ENCODE measurements at places on chromosomes 13 and 19. TPM values are rescaled to one million over a fixed set of nuclear protein-coding genes. Genes with fewer than 3 reads are reported as not detected.

CTU1 gene
- total RNA-seq: 7.9 TPM

GJB6 gene
- total RNA-seq: 28.6 TPM

MYH14 gene
- total RNA-seq: 52.3 TPM

GRCh38 chr19:53909471-53910169, 542 bp downstream of the CACNG7 start:
- no peak overlapping the region for H3K27ac ChIP-seq
- DNase-seq: no peak
- no peaks in the 10 kb centered on the region for H3K36me3 ChIP-seq
- peaks cover 16% of the 10 kb centered on the region for H3K4me1 ChIP-seq

GRCh38 chr19:9205501-9206113, 13.8 kb downstream of the OR7D4 start:
- peak overlapping the region; percentile 10 for H3K4me3 ChIP-seq
- no peaks in the 10 kb centered on the region for H3K27me3 ChIP-seq
- peak; percentile 64 for DNase-seq
- H3K4me1 ChIP-seq: no peaks in the 10 kb centered on the region
- H3K27ac ChIP-seq: no peak overlapping the region

- no peak overlapping the region for H3K4me3 ChIP-seq
- H3K27ac ChIP-seq: no peak overlapping the region
- H3K4me1 ChIP-seq: no peaks in the 10 kb centered on the region
- no peak for DNase-seq
Observed at GRCh38 chr13:30774214-30774730, 38.9 kb downstream of the ALOX5AP start.

- H3K27me3 ChIP-seq: peaks cover 11% of the 10 kb centered on the region
- peaks cover 9% of the 10 kb centered on the region for H3K4me1 ChIP-seq
- no peaks in the 10 kb centered on the region for H3K36me3 ChIP-seq
- DNase-seq: peak; percentile 63
Observed at GRCh38 chr13:48731957-48732569, 78.3 kb downstream of the CYSLTR2 start.

DNA sequence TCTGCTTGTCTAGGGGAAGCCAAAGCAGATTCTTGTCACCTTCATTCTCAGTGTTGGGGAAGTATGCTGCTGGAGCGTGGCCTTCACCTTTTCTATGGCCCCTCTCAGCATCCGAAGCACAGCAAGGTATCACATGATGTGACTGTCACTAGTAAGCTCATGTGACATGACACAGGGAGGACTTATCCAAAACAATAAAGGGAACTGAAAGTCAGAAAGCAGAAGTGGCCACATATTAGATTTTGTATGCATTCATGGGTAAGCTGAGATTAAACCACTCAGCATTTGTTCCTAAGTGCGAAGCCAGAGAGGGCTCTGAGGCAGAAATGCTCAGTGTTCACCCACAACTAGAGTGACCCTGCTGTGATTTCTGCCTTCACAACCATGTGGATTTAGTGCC, 72.8 kb upstream of the PCDH8 start:
- no peaks in the 10 kb centered on the region for H3K36me3 ChIP-seq
- H3K4me3 ChIP-seq: no peak overlapping the region
- H3K4me1 ChIP-seq: peaks cover 12% of the 10 kb centered on the region
- peaks cover 6% of the 10 kb centered on the region for H3K27me3 ChIP-seq

GRCh38 chr13:29502391-29503008, 93.0 kb downstream of the SLC7A1 start:
- DNase-seq: no peak
- no peaks in the 10 kb centered on the region for H3K4me1 ChIP-seq
- no peak overlapping the region for H3K27ac ChIP-seq
- H3K27me3 ChIP-seq: peaks cover 36% of the 10 kb centered on the region
